ENCODE measurements at places on chromosomes 6 and 20.
A peak's percentile ranks its signal among the peaks of the same experiment; 100 is the strongest.

DNA sequence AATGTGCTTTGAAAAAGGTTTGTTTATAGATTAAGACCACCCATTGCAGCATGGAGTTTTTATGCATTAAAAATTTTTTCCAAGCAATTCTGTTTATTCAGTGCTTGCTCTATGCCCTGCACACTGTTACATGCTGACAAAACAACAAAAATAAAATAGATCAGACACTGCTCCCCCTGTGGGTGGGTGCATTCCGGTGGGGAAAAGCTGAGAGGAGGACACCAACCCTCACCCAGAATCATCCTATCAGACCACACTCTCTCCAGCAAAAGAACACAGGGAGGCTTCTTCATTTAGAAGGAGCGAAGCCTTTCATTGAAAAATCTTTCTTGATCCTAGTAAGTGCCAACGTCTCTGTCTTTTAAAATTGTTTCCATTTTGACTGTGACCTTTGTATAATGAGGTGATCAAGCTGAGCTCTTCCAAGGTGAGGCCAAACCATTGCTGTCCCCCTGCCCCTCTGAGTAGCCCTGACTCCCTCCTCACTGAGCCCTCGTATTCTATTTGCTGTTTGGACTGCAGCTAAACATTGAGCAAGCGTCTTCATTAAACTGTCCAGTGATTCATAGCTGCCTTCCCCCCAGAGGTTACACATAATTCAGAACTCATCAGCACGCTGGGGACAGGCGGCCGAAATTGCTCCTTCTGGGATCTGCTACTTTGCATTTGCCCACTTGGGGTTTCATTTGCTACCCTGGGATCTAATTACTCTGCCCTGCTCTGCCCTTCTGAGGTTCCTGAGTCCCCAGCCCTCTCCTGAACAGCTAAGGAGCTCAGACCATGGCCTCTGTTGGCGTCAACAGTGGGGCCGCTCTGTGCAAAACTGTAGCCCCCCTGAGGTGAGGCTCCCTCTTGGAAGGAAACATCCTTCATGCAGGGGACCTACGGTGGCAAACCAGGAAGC lies 102.4 kb downstream of the F13A1 start:
- no peak for DNase-seq

DNA sequence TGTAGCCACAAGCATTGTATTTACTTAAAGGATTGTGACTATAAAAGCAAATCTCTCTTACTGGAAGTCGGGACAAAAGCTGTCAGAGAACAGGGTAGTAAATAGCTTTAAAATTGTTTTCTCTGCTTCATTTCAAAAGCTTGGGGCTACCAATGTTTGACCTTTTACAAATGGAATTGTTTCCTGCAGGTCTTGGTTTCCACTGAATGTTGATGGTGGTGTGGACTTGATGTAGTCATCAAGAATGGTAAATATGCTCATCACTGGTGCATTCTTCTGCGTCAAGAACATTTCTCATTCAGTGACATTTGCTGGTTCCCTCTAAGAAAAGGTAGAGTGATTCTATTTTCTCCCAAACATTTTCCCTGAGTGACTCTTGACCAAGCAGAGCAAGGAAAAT lies 435.4 kb upstream of the KHDRBS2 start:
- DNase-seq = no peak

DNA sequence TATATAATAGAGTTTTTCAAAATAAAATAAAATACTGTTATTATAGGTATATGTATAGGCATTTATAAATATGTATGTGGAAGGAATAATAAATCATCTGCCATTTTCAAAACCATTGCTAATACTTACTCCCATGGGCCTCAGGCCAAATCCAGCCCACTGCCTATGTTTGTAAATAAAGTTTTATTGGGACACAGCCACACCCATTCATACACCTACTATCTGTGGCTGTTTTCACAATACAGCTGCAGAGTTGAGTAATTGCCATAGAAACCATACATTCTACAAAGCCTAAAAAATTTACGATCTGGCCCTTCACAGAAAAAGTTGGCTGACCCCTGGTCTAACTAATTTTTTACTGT lies 9.5 kb downstream of the ALDH5A1 start:
- DNase-seq = no peak

GRCh38 chr6:144334150-144334708 lies 49.1 kb downstream of the UTRN start:
- no peak for DNase-seq

DNA sequence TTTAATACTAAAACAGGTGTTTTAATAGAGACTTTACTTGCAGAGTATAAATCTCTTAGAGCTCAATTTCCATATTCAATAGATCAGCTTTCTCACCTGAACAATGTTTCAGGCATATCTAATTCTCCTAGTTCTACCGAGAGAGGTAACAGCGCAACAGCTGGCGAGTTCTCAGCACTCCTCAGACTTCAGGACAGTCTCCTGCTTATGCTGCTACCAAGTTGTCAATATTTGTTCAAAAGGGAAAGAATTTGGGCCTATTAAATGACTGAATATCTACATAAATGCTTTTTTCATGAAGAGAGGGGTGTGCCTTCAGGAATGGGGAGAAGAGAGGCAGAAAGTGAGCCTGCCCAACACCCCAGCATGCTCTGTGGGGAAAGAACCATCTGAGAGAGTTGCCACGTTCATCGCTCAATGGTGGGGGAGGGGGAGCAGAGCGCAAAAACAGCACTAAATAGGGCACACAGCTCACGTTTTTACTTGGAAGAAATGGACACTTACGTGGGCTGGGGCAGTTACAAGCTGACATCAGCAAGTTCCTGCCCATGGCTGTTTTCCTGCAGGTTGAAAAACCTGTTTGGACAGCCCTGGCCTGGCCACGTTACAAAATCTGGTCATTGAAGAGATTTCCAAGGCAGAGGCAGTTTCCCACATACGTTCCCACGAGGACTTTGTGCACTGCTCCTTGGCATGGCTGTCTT lies 38.0 kb downstream of the EZR start:
- DNase-seq = no peak

- peak; percentile 62 for DNase-seq
Measured at GRCh38 chr6:51959744-51960383, 127.5 kb downstream of the PKHD1 start.

GRCh38 chr6:143970456-143971218 lies 37.4 kb downstream of the PLAGL1 start:
- DNase-seq = no peak

DNA sequence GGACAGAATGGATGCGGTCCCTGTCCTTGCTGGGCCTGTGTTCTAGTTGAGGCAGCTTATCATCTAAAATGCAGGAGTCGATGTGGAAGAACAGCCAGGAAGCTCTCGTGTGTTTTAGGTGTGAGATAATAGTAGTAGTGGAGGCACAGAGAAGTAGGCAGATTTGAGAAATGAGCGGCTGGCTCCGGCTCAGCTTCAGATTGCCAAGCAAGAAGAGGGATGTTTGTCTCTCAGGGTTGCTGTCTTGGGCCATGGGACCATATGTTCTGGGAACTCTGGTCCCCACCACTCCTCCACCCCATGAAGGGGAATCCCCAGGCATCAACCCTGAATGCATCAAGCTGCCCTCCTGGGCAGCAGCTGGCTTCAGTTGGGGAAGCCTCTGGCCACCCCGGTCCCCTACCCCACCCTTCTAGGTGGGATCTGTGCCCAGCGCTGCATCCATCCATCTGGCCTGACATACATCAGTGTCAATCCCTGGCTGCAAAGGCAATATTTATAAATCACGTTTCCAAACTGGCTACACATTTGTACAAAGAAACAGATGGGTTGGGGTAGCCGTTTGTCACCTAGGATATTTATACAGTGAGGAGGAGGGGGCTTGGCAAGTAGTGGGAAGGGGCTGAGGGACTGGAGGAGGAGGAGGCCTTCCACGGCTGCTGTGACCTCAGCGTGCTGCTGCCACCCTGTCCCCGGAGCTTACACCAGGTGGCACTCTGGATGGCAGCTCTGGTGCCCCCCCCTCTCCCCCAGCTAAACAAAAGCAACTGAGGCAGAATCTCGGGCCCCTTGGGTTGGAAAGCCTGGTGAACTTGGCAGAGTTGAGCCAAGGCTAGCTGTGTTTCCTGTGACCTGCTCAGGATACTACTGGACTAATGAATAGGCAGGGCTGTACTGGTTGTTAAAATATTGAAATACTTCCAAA lies 64.4 kb downstream of the CD40 start:
- DNase-seq = no peak

DNA sequence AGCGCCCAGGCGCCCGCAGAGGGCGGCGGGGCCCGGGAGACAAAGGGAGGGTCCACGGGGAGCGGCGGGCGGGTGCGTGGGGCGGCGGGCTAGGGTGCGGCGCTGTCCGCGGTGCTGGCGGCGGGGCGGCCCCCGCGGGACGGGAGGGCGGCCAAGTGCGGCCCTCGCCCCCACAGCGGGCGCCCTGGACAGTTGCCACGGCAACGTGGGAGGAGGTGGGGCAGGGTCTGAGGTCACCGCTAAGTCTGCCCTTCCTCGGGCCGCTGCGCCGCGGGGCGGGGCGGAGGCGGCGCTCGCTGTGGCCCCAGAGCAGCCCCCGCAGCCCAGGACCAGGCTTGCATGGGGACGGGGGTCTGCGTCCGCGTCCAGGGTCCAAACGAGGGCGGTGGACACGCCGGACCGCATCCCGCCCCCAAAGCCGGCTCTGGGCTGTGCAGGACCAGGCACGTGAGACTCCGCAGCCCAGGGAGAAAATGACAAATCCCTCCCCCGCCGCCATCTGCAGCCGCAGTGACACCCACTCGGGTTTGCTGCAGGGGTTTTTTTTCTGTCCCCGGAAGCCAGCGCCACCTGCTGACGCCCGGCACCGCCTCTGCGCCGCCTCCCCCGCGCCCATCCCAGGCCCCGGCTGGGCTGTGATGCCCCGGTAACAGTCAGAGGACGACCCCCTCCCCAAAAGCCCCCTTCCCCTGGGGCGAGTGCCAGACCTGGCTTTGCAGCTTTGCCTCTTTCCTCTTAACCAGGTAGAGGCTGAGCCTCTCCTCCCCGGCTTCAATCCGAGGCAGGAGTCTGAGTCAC lies 36.8 kb downstream of the YTHDF1 start:
- DNase-seq = peak; percentile 63

DNA sequence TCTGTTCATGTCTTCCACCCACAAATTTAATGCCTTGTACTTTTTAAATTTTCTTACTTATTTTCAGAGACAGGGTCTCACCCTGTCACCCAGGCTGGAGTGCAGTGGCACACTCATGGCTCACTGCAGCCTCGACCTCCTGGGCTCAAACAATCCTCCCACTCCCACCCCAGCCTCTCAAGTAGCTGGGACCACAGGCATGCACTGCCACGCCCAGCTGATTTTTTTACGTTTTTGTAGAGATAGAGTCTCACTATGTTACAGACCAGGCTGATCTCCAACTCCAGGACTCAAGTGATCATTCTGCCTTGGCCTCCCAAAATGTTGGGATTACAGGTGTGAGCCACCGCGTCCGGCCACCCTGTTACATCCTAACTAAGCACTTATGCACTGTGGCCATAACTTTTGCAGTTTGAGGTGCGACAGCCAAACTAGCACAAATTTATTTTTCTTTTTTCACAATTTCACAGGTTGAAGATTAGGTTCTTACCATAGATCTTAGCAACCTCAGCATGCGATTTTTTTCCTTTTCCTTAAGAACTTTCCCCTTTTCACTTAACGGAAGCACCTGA lies 92.1 kb downstream of the EPB41L2 start:
- DNase-seq = no peak

- DNase-seq = peak; percentile 85
Measured at GRCh38 chr20:32528171-32528891, 56.8 kb downstream of the NOL4L start.

GRCh38 chr6:95882371-95882770 lies 133.4 kb upstream of the FUT9 start:
- DNase-seq = no peak

DNA sequence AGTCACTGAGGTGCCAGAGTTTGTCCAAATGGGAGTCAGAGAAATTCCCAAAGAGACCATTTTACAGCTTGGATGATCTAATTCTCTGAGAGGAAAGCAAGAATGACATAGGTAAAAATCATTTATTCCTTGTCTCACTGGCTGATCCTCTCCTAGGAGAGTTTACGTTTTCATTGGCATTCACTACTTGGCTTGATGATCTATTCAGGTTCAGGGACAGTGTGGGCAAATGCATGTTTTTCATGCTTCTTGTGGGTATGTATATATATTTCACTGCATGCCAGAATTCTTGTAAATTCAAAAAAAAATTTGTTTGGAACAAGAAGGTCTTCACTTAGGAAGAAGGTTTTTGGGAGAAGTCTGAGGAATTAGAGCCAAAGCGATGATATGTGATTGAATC lies 403.4 kb upstream of the JAG1 start:
- no peak for DNase-seq

DNA sequence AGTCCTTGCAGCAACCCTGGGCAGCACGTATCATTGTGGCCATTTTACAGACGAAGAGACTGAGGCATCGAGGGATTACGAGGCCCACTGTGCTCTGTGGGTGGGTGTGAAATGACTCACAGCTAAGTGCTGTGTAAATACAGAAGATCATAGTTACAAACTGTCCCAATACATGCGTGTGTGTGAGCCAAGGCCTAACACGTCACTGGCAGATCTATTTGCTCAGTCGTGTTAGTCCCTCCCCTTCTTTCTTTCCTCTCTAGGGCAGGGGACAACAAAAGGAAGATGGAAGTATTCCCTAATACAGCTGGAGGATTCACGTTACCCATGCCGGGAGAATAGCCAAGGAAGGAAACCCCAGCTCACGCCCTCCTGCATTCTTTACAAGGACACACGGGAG lies 175.9 kb downstream of the CDC5L start:
- DNase-seq = no peak

GRCh38 chr20:49824206-49824605 lies 11.6 kb downstream of the SLC9A8 start:
- DNase-seq = no peak

DNA sequence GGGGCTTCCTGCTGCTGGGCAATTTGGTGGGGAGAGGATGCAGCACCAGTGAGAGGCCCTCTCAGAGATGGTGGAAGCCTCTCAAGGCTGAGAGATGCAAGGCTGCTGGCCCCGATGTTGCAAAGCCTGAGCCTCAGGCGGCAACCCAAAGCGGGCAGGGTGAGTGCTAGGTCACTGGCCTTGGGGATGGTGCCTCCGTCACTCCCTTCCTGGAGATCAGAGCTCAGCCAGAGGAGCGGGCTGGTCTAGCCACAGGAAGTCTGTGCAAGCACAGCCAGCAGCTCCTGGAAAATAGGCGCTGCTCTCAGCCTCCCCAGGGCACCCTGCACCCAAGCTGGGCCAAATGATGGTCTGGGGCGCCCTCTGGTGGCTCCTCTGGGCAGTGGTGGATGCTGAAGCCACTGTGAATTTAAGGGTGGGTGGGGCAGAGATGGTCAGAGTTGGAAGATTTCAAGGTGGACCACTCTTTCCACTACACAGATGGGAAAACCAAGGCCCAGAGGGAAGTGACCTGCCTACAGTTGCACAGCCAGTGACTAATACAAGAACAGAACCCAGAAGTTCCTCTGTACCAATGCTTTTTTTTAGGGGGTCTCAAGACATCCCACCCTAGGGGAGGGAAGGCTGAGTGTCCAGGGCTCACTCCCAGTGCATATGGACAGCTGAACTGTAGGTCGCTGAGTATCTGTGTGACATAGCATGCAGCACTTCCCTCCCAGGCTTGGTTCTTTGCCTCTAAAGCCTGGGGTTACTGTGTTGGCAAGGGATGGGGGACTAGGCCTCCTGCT lies 20.8 kb downstream of the C20orf203 start:
- DNase-seq = peak; percentile 91

GRCh38 chr6:110310861-110311446 lies 47.2 kb downstream of the METTL24 start:
- no peak for DNase-seq

- DNase-seq = no peak
Measured at GRCh38 chr20:29299811-29300578, 1957.5 kb upstream of the DEFB115 start.

Data from NCI-H345 (cell line).